Activated naive CD8-positive, alpha-beta T cell treated with anti-CD3 and anti-CD28 coated beads, Interleukin-2, amount 10 ng/mL, durations not matched to agents 7 days and 5 days (primary cell): ENCODE measurements at places on chromosomes 1 and 21.

- no peak for DNase-seq
Measured at GRCh38 chr1:91707890-91708218, 178.1 kb downstream of the TGFBR3 start.

DNA sequence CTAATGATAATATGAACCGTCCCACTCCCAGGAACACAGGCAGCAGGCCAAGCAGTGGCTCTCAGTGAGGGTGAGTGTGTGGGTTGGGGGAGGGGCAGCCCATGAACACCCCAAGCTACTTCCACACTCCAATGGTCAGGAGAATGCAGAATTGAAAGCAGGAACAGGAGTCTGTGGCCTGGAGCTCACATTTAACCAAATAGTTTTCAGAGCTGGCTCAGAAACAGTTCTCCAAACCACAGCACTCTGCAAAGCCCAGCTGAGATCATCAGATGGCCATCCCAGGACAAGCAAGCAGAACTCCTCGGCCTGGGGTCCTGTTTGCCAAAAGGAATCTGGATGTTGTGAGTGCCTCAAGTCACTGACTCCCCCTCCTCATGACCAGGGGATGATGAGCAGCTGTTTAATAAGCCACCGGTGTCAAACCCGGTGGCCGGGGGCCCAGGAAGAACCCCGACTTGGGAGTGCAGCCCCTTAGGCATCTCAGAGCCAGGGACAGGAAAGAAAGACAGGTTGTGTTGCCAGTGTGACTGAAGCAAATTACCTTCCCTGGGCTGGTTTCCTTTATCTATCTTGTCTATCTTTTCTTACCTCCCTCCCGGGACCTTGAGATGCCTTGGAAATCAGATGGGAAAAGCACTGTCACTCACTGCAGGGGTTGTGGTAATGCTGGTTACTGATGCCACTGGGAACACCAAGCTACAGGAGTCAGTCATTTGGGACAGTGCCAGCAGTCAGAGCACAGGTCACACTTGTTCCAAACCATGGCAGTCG is 20.4 kb downstream of the DEGS1 start:
- no peak for DNase-seq

- no peak for DNase-seq
Measured at GRCh38 chr1:166272851-166273250, 106.0 kb upstream of the FAM78B start.

GRCh38 chr1:29856340-29857114 is 620.2 kb downstream of the PTPRU start:
- no peak for DNase-seq

DNA sequence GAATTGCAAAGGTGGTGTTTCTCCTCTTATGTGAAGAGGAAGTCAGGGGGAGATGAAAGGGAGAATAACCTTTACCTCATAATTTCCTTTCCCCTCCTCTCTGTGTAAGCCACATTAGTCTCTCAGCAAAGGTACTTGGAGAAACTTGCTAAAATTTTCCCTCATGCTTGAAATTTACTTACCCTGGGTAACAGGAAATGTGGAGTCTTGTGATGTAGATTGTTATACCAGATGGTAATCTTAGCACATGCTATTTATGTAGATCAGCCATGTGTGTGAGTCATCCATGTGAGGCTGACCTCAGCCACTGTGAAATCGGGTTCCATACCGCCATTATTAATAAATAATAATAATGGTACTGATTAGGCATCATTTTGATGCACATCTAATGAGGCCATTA is 128.4 kb downstream of the TGFB2 start:
- no peak for DNase-seq
